Activated CD4-positive, alpha-beta T cell treated with anti-CD3 and anti-CD28 coated beads, Interleukin-2, amount 50 U/mL, for 16 hours (primary cell): ENCODE measurements at places on chromosomes 2 and 18.
A peak's percentile ranks its signal among the peaks of the same experiment; 100 is the strongest.

- no peak for DNase-seq
Measured at GRCh38 chr18:79465392-79465991, 69.8 kb downstream of the NFATC1 start.

DNA sequence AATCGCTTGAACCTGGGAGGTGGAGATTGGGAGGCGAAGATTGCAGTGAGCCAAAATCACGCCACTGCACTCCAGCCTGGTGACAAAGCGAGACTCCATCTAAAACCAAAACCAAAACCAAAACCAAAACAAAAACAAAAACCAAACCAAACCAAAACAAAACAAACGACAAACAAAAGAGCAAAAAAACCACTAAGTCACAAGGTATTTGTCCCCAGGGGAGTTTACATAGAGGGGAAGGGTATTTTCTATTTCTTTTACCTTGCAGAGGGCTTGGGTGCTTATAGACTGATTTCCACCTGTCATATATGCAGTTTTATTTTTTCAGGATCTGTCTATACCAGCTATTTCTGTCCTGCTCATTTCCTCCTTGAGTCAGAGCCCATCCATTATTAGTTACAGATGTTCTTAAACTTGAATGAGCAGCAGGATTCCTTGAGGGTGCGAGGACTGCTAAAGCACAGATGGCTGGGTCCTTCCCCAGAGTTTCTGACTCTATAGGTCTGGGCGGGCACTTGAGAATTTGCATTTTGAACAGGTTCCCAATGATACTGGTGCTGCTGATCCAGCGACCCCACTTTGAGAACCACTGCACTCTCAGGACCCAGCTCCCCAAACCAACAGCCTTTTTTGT is 102.2 kb upstream of the UXS1 start:
- DNase-seq: no peak

GRCh38 chr2:56960581-56960980 is 776.8 kb downstream of the CCDC85A start:
- no peak for DNase-seq

DNA sequence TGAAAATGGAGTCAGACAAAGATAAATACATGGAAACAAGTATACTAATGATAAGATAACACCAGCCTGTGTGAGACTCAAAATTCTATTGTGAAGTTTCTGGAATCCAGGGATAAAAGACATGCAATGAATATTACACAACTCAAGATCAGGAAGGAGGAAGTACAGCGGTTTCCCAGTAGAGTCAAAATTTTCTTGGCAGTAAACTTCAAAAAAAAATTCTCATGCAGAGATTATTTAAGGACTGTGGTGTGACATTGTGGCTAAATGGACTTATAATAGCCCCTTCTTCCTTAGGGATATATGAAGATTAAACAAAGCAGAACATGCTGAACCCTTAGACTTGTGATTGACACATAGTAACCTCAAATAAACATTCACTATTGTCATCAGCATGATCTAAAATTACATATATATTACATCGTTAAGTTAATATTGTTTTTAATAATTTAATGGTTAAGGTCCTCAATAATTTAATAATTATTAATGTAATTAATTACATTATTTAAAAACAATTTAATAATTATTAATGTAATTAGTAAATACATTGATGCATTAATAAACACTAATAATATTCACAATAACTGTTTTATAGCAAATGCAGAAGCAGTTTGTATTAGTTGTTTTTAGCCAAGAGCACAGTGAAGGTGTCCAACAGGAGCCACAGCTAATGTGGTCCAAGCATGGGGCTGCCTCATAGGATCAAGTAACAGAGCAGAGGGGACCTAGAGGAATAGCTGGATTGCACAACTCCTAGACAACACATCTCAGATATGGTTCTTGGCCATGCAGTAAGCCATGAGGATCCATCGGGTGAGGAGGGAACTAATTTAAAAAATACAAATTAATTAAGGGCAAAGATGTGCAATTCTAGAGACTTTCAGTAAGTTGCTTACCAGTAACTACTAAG is 77.3 kb downstream of the POLE4 start:
- no peak for DNase-seq

- DNase-seq: peak; percentile 42
Measured at GRCh38 chr2:64179582-64180321, 35.5 kb upstream of the PELI1 start.

DNA sequence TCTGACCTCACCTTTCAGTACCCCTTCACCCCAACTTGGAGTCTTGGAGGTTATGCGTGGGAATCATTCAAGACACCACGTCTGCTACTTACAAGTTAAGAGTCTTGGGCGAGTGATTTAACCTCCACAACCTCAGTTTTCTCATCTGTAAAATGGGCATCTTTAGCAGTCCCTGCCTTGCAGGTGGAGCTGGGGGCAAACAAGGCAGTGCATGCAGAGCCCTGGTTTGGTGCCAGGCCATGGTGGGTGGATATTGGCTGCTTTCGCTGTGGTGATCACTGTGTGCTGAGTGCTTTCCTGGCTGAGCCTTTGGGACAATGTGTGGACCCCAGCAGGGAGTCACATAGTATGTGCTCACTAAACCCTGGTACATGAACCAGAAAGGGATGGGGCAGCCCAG is 20.4 kb upstream of the PTMA start:
- DNase-seq: no peak

DNA sequence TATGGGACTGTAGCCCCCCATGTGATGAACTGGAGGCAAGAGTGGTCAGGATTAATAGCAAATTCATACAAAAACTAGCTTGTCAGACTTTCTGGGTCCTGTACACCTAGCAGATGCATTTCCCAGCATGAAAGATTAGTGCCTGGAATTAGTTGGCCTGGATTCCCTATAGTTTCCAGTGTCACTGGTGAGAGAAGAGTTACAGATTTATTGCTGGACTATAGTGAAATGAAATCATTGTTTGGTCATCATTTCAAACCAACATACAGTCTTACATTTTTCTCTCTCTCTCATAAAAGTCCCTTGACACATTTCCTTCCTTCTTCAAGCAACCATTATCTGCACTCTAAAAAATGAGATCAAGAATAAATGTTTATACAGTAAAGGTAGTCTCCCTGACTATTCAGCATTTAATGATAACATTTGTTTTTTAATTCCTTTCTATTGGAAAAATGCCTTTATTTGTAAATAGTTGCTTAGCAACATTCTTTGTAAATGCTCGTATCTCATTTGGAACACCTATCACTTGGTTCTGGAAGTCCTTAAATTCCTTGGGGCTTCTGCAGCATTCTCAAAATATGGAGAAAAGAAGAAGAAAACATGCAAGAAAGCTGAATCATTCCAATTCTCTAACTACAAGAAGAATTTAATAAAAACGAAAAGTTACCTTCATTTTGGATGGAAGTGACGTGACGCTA is 144.4 kb downstream of the MREG start:
- no peak for DNase-seq

- no peak for DNase-seq
Measured at GRCh38 chr2:649426-650342, 27.5 kb downstream of the TMEM18 start.

- DNase-seq: peak; percentile 54
Measured at GRCh38 chr2:12287220-12287751, 429.4 kb upstream of the TRIB2 start.

- no peak for DNase-seq
Measured at GRCh38 chr2:182057002-182057401, 71.3 kb downstream of the PPP1R1C start.

- no peak for DNase-seq
Measured at GRCh38 chr2:212646698-212647366, 108.2 kb upstream of the ERBB4 start.

GRCh38 chr2:105184420-105184819 is 57.1 kb upstream of the GPR45 start:
- DNase-seq: no peak

DNA sequence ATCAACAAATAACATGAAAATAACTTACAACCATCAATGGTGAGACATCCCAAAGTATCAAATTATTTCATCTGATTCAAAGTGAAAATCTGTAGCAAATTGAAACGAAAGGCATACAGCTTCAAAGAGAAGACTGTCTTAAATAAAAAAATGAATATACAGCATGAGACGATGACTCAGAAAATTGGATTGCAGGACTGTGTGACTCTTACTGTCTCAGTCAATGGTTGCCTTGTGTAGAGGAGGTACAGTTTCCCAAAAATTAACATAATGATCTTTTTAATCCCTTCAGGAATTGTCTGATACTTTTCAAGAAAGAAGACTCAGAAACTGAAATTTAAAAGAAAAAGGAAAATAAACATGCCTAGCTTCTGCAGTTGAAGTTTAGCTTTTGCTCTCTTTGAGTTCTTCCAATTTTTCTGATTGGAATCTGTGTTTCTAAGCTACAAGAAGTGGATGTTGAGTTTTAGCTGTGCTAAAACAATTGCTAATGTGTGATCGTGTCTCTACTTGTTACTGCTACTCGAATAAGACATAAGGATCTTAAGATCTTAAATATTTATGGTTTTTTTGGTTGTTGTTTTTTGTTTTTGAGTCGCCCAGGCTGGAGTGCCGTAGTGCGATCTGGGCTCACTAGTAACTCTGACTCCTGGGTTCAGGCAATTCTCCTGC is 41.1 kb upstream of the EPB41L3 start:
- DNase-seq: no peak

GRCh38 chr18:23226391-23226790 is 91.1 kb downstream of the CABLES1 start:
- DNase-seq: no peak

GRCh38 chr2:222844323-222844722 is 16.5 kb upstream of the ACSL3 start:
- DNase-seq: peak; percentile 29

DNA sequence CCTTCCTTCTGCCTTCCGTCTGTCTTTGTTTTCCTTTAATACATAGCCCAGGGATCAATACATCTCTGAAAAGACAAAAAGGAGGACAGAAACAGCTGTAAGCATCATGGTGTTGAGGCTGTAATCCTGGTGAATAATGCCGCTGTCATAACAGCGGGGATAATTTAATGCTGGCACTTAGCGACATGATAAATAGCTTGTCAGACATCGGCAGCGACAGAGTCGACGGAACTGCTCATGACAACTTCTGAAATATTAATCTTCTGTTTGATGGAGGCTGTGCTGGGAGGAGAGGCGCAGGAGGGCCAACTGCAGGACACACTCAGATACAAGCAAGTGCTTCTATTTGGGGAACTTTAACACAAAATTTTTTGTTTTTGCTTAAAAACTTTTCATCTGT is 602.2 kb downstream of the GALR1 start:
- DNase-seq: no peak

DNA sequence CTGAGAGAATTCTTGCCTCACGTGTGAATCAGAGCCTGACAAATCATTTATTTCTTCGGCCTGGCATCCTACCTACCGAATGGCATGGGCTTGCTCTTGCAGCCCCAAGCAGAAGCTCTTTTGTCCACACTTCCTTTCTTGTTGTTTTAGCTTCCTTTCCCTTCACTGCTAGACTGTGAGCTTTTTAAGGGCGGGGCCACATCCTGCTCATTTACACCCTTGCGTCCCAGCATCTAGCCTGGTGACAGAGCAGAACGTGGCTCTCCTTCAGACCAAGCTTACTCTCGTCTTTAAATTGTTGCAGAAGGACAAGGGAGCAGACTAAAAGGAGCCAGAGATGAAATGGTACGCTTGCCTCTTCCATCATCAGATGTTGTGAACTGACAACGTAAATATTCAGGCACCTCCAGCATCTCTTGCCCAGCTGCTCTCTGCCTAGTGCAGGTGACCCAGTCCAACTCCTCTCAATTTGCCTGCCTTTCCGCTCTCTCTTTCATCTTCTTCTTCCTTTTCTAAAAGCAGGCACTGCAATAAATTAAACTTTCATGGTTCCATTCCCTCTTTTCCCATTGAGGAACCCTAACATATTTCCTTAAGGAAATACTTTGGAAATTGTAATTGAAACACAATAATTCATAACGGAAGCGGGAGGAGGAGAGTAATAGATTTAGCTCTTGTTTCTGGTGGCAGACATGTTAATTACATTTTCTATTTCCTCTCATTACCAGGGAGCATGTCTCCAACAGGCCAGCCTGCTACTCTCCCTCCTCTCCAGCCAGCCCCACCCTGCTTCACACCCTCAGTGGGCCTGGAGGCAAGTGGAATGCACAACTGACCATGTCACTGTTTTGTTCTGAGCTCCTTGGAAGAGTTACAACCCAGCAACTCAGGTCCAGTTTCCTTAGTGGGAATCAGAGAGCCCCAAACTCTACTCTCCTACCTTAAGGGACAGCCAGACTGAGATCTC is 228.1 kb upstream of the TRIB2 start:
- DNase-seq: peak; percentile 47

DNA sequence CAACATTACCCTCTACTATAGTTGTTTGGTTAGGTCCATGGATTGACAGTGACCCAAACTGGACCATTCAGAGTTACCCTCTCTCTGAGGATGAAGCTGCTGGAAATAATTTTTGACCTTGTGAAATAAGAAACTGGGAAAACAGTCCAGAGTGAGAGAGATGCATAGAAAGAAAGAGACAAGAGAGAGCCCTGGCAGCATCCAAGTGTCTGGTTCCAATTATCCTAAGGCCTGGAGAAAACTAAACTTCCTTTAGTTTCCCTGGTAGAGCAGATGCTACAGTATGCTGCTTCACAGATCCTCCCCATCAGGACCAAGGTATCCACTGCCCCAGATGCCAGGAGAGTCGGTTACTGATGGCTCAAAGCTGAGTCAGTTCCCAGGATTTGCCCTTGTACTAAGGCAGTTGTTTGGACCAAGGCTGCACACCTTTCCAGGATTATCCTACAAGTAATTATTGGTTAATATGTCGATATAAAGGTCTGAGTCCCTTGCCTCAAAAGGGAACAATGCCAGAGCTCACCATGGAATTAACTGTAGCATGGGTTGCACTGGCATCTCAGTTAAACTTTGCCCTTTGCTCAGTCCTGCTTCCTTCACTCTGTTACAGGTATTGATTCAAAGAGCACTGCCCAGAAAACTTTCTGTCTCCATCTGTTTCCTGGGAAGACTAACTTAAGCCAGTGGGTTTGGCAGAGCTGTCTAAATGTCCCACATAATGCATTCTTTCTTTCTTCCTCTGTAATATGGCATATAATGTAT is 14.6 kb upstream of the CHN1 start:
- DNase-seq: no peak

DNA sequence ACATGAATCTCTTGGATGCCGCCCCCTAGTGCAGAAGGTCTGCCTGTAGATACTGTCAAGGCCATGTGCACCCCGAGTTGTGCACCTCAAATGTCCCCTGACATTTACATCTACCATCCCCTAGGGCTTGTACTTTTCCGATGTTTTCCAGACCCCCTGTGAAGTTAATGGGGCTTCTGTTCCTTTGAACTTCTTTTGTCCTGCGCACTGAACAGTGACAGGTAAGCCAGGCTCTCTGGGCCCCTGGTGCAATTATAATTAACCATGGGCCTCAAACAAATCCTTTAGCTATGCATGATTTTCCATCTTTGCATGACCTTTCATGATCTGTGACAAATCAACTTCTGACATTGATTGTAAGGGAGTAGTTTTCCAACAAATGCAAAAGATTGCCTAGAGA is 158.4 kb downstream of the FHOD3 start:
- DNase-seq: no peak
